Dorsolateral prefrontal cortex (tissue), 122 donors: ENCODE measurements at places on chromosomes 4 and X. TPM values are rescaled to one million over a fixed set of nuclear protein-coding genes. Genes with fewer than 3 reads are reported as not detected.

Gene STK26
- total RNA-seq: 1.8 TPM

Gene MAGEC2
- not detected for total RNA-seq

Gene P2RY10
- total RNA-seq: not detected

Gene CXCL11
- total RNA-seq: 0.53 TPM

Gene CCKAR
- 0.50 TPM for total RNA-seq

Gene CXCL3
- total RNA-seq: not detected

Gene P2RY4
- 0.55 TPM for total RNA-seq

Gene ASB12
- total RNA-seq: not detected

Gene L1CAM
- total RNA-seq: 176 TPM

Gene MAGEA3
- total RNA-seq: not detected

Gene SLC26A1
- 1.5 TPM for total RNA-seq

Gene SEPTIN6
- total RNA-seq: 30.5 TPM

Gene HERC5
- 5.2 TPM for total RNA-seq

Gene TIMM17B
- total RNA-seq: 44.2 TPM

Gene DMRTC1
- 5.5 TPM for total RNA-seq

Gene POU4F2
- total RNA-seq: not detected

Gene KLHL2
- 75.1 TPM for total RNA-seq

Gene MTTP
- total RNA-seq: 0.65 TPM

Gene OTUD6A
- total RNA-seq: not detected

Gene VGLL1
- not detected for total RNA-seq

Gene UGT2B10
- not detected for total RNA-seq

Gene DGAT2L6
- total RNA-seq: not detected

Gene PTPN13
- 51.5 TPM for total RNA-seq

Gene HEPH
- total RNA-seq: 28.4 TPM

Gene BMX
- 0.52 TPM for total RNA-seq

Gene DNAAF6
- not detected for total RNA-seq

Gene MXRA5
- 1.1 TPM for total RNA-seq

Gene HOPX
- total RNA-seq: 193 TPM

Gene TAF7L
- 1.4 TPM for total RNA-seq

Gene PPP1R2C
- not detected for total RNA-seq

Gene OSTC
- 19.1 TPM for total RNA-seq

Gene TMEM154
- 1.2 TPM for total RNA-seq

Gene RAB9B
- total RNA-seq: 25.4 TPM

Gene GPR119
- total RNA-seq: not detected

Gene SLC6A8
- 185 TPM for total RNA-seq

Gene ASMT
- not detected for total RNA-seq

Gene EPHA5
- total RNA-seq: 25.4 TPM

Gene PLK4
- total RNA-seq: 5.4 TPM

Gene GAGE12F
- total RNA-seq: not detected

Gene LIMCH1
- total RNA-seq: 187 TPM
